ENCODE measurements at places on chromosomes 13 and 19.

- DNase-seq, result no peak
Measured at GRCh38 chr13:27744801-27745200, 47.5 kb upstream of the GSX1 start.

DNA sequence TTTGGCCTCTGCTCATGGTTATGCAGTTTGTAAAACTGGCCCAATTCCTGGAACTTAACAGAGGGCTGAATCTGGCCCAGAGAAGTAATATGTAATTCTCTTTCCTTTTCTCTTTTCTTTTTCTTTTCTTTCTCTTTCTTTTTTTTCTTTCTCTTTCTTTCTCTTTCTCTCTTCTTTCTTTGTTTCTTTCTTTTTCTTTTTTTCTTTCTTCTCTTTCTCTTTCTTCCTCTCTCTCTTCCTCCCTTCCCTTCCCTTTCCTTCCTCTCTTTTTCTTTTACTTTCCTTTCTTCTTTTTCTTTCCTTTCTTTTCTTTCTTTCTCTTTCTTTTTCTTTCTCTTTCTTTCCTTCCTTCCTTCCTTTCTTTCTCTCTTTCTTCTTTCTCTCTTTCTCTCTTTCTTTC lies 88.8 kb upstream of the SLITRK5 start:
- no peak for DNase-seq

DNA sequence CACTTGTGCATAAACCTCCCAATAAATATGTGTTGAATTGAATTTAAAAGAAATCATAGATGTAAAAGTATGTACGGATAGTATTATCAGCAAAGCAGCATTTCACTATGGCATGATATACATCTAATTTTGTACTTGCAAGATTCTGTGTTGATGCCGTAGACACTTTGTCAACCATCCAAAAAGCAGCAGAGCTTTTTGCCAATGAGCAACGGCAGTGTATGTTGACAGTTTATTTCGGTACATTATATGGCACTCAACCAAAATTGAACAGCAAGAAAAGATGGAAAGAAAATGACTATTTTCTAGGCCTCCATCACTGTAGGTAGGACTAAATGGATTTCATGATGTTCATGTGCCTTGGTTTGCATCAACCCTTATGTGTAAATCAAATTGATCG lies 543.7 kb downstream of the DACH1 start:
- DNase-seq, result no peak

DNA sequence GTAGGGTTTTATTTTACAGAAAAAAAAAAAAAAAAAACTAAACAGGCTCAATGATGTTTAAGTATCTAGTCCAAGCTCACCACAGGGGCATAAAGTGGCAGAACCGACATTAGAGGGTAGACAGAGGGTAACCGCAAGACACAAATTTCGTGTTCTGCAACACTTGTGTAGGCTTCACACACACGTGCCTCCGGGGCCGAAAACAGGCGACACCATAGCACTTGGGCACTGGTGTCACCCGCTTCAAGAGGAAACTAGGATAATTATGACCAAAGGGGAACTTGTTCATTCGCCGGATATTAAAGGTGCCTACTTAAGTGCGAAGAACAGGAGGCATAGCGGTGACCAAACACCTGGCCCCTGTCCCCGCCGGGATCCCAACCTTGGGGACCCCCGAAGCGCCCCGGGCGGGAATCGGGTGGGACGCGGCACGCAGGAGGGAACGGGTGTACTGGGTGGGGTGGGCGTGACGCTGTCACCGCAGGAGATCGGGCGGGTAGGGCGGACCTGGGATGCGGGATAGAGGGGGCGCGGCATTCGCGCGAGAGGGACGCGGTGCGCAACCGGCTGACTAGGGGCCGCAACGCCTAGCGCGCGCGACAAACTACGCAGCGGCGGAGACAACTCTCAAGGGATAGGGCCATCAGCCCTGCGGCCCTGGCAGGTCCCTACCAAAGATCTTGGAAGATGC lies 558 bp downstream of the MZT1 start:
- no peak for DNase-seq

GRCh38 chr19:2574478-2574931 lies 98.6 kb downstream of the GADD45B start:
- DNase-seq, result no peak

GRCh38 chr13:36907266-36907665 lies 12.8 kb downstream of the SMAD9 start:
- DNase-seq, result no peak

GRCh38 chr13:27712421-27712820 lies 79.9 kb upstream of the GSX1 start:
- DNase-seq, result no peak

- DNase-seq, result no peak
Measured at GRCh38 chr19:43751466-43752220, 3.1 kb downstream of the SMG9 start.

GRCh38 chr13:105703843-105704242 lies 831.6 kb downstream of the EFNB2 start:
- no peak for DNase-seq

- no peak for DNase-seq
Measured at GRCh38 chr19:19744641-19745040, 11.7 kb upstream of the ZNF14 start.

DNA sequence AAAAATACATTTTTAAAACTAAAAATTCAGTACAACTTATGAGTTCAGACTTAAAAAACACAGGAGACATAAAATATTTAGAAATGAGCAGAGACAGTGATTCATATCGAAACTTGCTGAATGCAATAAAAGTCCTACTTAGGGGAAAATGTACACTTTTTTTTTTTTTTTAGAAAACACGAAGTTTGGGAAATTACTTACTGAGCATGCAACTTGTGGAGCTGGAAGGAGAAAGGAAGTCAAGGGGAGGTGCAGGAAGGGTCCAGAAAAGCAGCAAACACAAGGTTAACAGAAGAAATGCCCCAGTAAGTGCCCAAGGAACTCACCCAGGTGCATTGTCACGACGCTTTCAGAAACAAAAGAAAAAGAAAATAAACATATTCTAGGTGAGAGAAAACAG lies 18.6 kb upstream of the LAIR1 start:
- no peak for DNase-seq

GRCh38 chr13:27632648-27633047 lies 11.0 kb downstream of the POLR1D start:
- DNase-seq, result no peak

GRCh38 chr19:32489971-32490370 lies 84.4 kb downstream of the DPY19L3 start:
- no peak for DNase-seq

DNA sequence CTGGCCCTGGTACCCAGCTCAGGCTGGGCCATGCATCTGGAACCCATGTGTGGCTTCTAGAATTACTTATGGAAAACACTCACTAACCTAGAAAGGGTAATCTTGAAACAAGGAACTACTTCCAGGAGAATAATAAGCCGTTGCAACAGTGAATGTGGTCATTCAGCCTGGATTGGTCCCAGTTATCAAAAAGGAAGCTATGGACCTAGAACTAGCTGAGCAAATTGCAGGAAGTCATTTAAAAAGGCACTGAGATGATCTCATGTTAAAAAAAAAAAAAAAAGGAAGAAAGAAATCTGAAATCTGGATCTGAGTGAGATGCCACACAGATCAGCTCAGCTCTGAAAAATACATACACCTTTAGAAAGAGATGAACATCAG lies 59.6 kb downstream of the DCT start:
- no peak for DNase-seq

DNA sequence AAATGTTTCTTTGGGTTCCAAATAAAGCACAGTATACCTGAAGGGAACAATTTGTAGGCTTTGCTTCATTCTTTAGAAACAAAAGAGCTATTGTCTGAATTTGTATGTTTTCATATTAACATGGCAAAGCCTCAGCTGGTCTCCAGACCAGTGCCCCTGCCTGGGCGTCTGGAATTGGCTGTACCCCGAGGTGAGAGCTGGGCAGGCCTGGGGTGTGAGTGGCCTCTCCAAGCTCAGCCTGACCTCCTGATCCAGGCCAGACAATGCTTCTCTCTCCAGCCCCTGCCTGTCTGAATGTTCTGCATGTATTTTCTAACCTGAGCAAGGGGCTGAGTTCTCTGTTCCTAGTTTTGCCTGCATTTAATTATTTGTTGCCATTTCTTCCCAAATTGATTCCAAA lies 66.3 kb upstream of the MCF2L start:
- no peak for DNase-seq

DNA sequence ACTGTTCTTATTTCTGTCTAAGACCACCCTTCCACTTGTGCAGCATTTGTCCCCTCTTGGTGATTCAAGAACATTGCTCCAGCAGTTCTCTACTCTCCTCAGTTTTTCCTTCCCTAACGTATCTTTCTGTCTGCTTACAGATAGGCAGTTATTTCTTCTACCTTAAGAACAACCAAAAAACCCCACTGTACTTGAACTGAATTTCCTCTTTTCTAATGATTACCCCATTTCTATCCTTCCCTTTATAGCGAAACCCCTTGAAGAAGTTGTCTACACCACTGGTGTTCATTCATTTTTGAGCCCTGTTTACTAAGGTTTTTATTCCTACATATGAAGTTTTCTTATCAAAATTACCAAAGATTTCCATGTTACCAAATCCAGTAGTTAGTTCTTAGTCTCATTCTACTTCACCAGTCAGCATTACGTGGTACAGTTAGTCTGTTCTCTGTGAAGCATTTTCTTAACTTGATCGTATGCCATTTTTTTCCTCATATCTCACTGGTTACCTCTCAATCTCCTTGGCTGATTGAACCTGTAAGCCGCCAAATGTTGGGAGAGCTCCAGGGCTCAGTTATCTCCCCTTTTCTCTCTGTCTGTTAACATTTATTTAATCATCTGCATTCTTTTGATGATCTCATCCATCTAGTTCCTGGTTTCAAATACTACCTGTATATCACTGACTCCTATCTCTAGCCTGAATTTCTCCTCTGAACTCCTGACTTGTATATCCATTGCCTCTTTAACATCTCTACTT lies 9.0 kb downstream of the LSM14A start:
- no peak for DNase-seq

- no peak for DNase-seq
Measured at GRCh38 chr13:73075546-73075945, 16.7 kb downstream of the KLF5 start.

DNA sequence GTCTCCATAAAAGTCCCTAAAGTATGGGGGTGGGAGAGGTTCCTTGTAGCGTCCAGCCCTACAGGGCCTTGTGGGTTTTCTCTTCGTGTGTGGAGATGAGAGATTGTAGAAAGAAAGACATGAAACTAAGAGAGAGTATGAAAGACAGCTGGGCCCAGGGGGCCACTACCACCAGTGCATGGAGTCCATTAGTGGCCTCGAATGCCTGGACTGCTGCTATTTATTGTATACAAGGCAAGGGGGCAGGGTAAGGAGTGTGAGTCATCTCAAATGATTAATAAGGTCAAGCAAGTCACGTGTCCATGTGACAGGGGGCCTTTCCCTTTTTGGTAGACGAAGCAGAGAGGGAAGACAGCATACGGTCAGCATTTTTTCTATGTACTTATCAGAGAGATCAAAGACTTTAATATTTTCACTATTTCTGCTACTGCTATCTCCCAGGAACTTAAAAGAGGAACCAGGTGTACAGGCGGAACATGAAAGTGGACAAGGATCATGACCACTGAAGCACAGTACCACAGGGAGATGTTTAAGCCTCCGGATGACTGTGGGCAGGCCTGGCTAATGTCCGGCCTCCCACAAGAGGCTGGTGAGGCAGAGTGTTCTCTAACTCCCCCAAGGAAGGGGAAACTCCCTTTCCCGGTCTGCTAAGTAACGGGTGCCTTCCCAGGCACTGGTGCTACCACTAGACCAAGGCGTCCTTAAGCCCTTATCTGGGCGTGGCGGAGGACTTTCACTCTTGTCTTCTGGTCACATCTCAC lies 25.5 kb downstream of the FGF21 start:
- no peak for DNase-seq

DNA sequence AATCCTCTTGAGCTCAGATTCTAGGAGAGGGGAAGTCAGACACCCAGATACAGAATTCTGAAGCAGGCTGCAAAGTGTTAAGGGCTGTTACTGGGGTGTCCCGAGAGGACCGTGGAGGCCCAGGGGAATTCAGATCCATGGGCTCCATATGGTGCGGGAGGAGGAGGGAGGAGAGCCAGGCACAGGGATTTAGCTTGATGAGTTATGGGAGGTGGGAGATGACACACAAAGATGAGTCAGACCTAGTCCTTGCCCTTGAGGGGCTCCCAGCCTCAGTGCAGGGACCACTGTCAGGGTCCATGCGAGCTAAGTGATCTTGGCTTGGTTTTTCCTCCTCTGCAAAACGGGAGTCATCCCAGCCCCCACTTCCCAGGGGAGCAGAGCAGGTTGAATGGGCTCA lies 14.4 kb upstream of the GIPR start:
- DNase-seq, result no peak

DNA sequence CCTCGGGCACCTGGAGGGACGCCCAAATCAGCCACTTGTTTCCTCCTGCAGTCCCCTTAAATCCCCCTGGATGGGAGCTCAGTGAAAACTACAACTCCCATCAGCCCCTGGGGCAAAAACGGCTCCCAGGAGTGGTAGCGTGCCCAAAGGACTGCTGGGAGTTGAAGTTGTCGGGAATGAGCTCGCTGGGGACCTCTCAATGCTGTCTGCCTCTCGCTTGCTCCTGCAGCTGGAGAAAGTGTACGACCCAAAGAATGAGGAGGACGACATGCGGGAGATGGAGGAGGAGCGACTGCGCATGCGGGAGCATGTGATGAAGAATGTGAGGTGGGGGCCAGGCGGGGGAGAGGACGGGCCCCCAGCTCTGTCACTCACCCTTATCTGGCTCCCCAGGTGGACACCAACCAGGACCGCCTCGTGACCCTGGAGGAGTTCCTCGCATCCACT lies 14.7 kb upstream of the DHDH start:
- no peak for DNase-seq

DNA sequence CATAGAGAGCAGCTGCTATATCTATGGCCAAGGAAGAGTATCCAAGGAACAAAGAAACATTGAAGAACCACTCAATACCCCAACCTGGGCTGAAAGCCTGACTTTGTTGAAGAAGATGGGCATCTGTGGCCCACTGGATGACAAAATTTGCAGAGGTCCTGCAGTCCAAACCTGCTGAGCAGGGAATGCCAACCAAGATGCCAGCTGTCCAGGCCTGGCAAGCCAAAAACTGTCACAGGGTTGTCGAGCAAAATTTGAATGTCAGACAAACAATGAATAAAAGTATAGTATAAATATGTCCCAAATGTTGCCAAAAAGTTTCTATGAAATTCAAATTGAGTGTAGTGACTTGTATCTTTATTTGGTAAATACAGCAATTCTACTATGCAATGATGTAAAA lies 1040.2 kb downstream of the PCDH9 start:
- DNase-seq, result no peak

DNA sequence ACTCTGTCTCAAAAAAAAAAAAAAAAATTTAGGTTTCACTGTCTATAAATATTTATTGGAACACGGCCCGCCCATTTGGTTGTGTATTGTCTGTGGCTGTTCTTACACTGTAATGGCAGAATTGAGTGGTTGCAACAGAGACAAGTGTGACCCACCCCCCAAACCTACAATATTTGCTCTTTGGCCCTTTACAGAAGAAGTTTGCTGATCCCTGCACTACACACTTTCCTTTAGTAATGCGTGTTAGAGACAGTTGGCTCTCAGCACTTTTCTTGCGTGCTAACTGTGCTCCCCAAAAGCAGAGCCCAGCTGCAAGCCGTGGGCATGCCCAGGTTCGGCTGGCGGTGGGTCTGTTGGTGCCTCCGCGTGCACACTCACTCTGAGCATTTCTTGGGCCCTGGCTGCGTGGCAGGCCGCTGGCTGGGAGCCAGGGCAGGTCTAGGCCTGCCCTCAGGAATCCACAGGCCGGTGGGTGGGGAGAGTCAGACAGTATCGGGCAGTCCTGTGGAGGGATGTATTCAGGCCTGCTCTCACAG lies 72.6 kb downstream of the SIPA1L3 start:
- no peak for DNase-seq

- DNase-seq, result no peak
Measured at GRCh38 chr19:40387155-40387554, 2.8 kb downstream of the HIPK4 start.

- no peak for DNase-seq
Measured at GRCh38 chr13:93956426-93956825, 523.1 kb downstream of the DCT start.
